Activated CD8-positive, alpha-beta memory T cell treated with anti-CD3 and anti-CD28 coated beads, Interleukin-2, amount 50 U/mL, for 48 hours (primary cell): ENCODE measurements at places on chromosomes 3 and 15.

DNA sequence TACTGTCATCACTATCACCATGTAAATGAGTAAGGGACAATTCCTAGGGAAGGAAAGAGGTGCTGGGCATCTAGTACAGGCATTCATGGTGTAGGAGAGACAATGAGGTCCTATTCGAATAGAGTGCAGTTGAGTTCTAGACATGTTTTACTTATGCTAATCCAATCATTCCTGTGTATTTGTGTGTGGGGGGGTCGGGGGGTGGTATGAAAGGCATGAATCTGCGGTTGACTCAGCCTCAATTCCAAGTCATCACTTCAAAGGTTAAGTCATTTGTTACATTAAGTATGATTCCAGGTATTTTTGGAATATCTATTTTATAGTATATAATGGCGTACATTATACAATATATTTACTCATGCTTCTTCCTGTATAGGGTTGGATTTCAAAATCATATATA lies 163.1 kb upstream of the GALNT15 start:
- no peak for DNase-seq

DNA sequence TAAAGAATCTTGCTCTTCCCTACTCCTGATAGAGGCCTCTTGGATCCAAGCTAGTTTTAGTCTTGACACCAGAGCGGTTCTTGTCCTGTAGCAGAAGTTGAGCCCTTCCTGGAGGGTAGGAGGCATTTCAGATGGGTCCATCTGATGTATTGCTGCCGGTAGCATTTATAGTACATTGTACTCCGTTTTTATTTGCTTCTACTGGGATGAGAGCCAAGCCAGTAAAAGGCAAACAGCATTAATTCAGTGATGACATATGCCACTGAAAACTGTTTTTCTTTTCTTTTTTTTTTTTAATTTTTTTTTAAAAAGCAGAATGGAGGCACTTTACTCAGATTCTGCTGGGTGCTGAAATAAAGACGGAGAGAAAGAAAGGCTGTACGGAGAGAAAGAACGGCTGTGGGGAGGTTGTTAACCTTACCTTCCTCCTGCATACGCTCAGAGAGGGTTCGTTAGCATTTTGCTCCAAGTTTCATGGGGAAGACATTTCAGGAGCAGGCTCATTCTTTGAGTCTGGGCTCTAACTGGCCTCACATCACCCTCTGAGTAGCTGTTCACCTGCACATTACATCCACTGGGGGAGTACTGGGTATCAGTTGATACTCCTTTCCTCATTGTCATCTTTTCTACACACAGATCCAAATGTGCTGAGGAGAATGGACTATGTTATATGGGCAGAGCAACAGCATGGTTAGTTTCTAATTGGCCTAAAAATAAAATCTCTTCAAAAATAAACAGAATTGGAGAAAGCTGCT lies 161.5 kb downstream of the FEZF2 start:
- no peak for DNase-seq

- no peak for DNase-seq
These were observed 43.4 kb downstream of the HLTF start for GRCh38 chr3:149042789-149043386.

DNA sequence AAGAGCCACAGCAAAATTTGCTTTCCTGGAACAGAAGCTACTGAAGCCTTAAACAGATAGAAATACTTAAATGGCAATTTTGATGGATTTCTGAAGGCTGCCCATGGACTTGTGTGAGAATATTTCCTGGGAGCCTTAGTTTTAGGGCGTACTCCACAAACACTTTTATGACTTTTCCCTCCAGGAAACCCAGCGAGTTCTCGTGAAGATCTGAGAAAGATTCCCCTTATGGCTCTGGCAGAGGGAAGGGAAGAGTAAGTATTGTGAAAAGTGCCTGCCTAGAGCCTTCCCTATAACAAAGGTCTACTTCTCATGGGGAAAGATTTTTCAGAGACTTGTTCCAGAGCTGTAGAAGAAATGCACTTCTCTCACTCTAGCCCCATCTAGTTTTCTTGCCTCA lies 31.1 kb upstream of the TRAT1 start:
- no peak for DNase-seq

DNA sequence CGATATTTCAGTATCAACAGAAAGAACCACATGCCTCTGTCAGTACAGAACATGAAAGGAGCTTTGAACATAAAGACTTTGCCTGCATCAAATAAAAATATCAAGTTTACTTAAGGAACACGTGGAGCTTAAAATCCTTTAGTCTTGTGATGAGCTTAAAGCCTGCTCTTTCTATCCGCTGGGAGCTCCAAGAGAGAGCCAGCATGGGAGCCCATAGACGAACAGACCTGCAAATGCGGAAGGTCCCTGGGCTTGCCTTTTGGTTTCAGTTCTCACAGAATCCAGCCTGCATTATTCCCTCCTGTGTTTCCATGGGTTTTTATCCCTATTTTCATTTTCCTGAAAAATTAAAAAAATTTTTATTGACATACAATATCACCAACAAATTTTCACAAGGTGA lies 530.6 kb upstream of the RGMA start:
- no peak for DNase-seq

DNA sequence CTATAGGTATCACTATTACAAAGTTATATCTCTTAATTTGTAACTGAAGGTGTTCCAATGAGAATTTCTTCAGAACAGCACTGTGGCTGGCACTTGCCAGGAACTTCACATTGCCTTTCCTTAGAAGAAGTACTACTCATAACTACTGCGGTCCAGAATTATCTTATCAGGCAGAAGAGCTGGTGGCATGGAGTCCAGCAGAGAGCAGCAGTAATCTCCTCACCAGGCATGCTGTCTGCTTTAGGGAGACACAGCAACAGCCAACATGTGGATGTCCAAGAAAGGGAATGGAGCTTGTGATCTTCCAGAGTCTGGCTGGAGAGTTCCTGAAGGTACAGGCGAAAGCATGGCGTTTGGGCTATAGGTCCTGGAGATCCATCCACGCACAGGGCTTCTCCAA lies 919.7 kb upstream of the NR2F2 start:
- DNase-seq: no peak

- DNase-seq: no peak
These were observed 301.4 kb downstream of the PTPRG start for GRCh38 chr3:61862614-61863289.

DNA sequence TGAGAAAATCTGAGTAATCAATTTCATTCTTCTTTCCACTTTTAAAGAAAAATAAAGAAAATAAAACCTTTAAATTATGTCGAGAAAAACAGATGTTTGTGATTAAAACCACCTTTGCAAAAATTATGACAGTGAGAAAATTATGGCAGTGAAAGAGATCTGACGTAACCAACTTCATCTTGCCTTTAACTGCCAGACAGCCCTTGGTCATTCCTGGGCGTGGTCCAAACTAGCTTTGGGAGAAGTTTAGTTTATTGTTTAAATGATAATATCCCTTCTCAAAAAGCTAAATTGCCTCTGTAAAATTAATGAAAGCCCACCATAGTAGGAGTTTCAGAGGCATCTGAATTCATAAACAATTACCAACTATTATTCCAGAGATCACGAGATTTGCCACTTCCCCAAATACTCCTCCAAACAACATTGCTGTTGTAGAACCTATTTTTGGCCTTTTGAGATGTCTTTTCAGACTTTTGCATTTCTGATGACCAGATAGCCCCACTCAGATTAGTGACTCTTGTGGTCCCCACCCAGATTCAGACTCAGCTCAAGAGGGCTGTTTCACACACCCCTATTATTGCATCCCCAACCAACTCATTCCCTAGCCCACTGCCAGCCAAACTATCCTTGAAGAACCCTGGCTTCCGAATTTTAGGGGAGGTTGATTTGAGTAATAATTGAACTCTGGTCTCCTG lies 664.4 kb upstream of the CBLB start:
- no peak for DNase-seq

DNA sequence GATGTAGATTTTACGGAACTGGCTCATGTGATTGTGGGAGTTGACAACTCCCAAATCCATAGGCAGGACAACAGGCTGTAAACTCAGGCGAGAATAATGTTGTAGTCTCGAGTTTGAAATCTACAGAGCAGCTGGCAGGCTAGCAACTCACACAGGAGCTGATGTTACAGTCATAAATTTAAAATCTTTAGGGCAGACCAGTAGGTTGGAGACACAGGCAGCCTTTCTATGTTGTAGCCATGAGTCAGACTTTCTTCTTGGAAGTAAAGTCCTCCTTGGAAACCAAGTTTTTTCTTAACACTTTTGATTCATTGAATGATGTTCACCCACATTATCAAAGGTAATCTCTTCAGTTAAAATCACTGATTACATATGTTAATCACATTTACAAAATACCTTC lies 89.1 kb upstream of the ALCAM start:
- no peak for DNase-seq

DNA sequence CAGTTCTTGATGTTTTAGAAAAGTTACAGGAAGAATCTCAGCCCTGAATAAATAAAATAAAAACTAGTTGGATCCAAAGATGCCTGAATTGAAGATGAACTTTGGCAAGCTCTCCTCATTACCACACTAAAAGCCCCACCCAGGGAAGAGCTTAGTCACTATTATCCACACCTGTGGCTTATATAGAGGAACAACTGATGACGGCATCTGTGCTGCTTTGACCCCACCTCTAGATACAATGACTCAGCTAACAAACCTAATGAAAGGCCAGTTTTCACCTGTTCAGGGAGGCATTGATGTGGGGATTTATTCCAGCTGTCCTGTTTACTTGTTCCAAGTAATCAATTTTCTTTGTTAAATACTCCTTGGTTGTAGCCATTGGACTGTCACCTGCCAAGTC lies 604.7 kb upstream of the EPHA6 start:
- no peak for DNase-seq

DNA sequence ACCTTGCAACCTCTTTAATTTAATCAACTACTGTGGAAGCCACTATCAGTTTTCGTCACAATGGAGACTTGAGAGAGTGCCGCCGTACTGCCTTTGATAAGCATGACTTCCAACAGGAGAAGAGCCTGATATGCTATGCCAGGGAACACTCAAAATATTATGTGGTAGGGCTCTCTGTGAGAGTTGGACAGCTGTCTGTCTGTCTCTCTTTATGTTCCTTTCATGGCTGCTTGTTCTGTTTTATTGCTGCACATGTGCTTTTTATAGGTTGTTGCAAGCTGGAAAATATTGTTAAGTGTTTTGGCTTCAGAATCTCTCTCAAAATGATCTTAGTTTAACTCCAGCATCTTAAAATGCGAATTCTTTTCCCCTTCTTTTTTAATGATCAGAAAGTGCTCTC lies 249.4 kb upstream of the RARB start:
- no peak for DNase-seq
